Mammary microvascular endothelial cell (primary cell): ENCODE measurements at places on chromosomes 4 and X. TPM values are rescaled to one million over a fixed set of nuclear protein-coding genes. Genes with fewer than 3 reads are reported as not detected.

The CYBB gene
- not detected in 2 replicates for total RNA-seq

The FATE1 gene
- total RNA-seq: not detected in 2 replicates

The AFF2 gene
- total RNA-seq: 0.13 TPM in 1 of 2 replicates, not detected in the other

The FMR1NB gene
- not detected in 2 replicates for total RNA-seq

The SPP1 gene
- 0.10 and 1.1 TPM in 2 replicates for total RNA-seq

The ADAM29 gene
- not detected in 2 replicates for total RNA-seq

The GALNTL6 gene
- total RNA-seq: not detected in 2 replicates
